Pons (tissue), 1 donor: ENCODE measurements at places on chromosomes 4 and X.

- no peak for DNase-seq
Observed at GRCh38 chrX:16120431-16120830, 2.9 kb upstream of the GRPR start.

- no peak for DNase-seq
Observed at GRCh38 chrX:130304587-130305368, 34.9 kb upstream of the SLC25A14 start.

GRCh38 chrX:84078991-84079390, 109.0 kb downstream of the RPS6KA6 start:
- DNase-seq: no peak

DNA sequence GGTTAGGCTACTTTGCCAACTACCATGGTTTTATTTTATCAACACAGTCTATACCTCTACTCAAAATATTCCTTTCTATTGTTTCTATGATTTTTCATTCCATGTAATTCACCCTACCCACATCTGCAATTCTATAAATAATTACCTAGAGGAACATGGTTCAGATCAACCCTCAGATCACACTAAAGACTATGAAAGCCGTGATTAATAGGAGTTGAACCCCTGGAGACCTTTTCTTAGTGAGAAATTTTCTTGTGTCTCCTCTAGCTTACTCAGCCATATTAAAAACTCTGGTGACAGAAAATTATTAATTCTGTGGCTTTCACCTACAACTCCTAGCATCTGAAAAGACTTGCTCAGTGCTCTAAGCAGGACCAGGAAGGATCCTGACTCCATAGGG, 38.5 kb upstream of the CXXC4 start:
- DNase-seq: no peak

DNA sequence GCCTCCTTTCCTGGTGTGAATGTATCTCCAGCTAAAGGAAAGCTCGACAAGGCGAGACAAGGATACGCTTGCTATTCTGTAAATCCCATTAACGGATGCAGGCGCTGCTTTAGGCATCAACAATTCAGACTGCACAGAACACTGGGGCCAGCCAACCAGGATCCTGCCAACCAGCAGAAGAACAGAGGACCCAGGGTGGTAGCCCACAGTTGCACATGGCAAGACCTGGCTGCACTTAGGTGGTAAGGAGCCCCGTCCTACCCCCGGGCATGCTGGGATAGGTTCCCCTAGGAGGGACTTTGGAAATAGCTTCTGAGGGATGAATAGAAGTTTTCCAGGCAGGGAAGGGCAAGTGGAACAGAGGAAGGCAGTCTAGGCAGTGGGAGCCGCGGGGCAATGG, 20.7 kb downstream of the PSAPL1 start:
- no peak for DNase-seq

GRCh38 chr4:54152846-54153600, 53.1 kb downstream of the GSX2 start:
- DNase-seq: no peak

GRCh38 chr4:75685546-75686189, 12.5 kb upstream of the G3BP2 start:
- DNase-seq: no peak

DNA sequence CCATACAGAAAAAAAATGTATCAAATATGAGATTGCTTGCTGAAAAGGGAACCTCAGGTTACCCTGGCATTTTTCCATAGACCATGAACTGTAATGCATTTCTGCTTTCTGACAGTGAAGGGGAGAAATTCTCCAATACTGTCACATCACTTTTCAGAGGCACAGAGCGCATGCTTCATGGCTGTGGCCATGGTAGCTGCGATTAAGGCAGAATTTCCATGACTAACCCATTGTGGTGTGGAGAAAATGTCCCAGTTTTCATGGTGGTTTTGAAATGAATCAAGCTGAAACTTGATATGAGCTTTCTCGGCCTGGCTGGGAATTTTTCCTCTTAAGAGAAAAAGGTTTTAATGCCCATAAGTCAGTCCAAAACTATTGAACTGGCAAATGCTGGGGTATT, 39.5 kb upstream of the MAP3K15 start:
- DNase-seq: no peak

- DNase-seq: no peak
Observed at GRCh38 chr4:78585633-78586032, 34.1 kb downstream of the ANXA3 start.

GRCh38 chr4:6811165-6811564, 28.6 kb downstream of the KIAA0232 start:
- no peak for DNase-seq

GRCh38 chrX:30748342-30748960, 95.2 kb downstream of the GK start:
- DNase-seq: no peak

DNA sequence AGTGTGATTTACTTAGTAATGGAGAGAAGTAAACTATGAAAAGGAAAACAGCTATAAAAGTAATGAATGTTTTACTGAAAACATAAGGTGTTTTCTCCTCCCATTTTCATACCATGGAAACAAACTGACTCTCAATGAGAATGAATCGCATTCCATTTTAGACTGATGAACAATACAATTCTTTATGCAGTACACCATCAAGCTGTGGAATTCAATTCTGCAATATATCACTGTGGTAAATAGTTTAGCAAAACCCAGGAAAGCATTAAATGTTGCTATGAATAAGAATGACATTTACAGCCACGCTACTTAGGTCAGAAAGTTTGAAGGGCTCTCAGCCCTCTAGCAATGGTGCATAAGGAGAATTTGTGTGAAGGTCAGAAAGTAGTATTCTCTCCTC, 7.4 kb downstream of the DCAF8L2 start:
- DNase-seq: peak; percentile 8

GRCh38 chr4:78592088-78592783, 40.7 kb downstream of the ANXA3 start:
- DNase-seq: no peak

GRCh38 chr4:79298027-79298426, 27.8 kb downstream of the NAA11 start:
- no peak for DNase-seq

- no peak for DNase-seq
Observed at GRCh38 chr4:16039139-16039538, 44.7 kb downstream of the PROM1 start.

DNA sequence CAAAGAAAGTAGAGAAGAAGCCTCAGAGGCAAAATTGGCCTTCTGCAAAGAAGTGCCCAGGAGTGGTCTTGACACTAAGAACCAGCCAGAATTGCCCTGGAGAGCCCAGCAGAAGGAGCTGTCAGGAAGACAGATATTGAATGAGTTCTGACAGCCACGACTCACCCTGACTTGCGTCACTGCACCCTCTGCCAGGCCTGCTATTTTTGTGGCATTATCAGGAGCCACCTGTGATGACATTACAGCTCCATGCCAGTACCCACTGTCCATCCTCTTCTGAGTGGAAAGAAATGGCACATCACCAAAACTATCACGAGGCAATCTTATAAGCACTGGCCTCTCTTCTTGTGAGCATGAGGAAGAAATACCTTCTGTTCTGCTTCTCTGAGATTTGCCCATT, 67.7 kb downstream of the SMIM20 start:
- DNase-seq: no peak

GRCh38 chrX:9905288-9905687, 61.9 kb upstream of the CLDN34 start:
- no peak for DNase-seq

DNA sequence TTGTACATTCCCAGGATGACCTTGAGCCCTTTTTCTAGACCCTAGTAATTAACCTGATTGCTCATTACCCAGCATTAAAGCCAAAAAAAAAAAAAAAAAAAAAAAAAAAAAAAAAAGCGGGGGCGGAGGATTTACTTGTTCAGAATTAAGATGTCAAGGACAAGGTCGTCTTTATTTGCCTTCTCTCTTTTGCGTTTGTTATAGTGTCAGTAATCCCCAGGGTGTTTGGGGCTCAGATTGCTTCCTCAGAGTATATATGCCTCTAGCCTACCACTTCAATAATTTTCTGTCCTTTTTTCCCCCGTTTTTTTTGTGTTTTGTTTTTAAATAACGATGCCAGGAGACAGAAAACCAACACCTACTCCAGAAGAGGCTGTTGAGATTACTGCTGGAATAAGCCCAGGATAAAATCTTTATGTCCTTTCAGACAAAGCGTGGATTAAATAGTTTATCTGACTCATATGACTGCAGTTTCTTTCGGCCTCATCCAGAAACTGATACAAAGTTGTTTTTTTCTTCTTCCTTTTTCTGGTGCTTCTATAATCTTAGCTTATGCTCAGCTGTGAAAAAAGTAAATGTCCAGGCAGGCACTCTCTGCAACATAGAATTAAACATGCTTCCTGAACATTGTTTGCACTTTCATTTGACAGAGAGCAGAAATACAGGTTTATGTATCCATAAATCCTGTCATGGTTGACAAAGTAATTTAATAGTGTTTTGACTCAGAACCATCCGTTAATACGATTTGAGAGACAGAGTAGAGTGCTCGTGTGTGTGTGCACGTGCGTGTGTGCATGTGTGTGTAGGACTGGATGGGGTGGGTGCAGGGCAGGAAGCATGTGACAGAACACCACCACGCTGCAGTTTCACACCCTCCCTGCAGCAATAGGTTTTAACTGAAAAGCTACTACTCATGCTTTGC, 138.6 kb downstream of the AFF1 start:
- peak; percentile 73 for DNase-seq

- no peak for DNase-seq
Observed at GRCh38 chr4:10521424-10521823, 64.2 kb upstream of the ZNF518B start.

GRCh38 chr4:169030562-169030982, 20.5 kb upstream of the CBR4 start:
- DNase-seq: no peak

DNA sequence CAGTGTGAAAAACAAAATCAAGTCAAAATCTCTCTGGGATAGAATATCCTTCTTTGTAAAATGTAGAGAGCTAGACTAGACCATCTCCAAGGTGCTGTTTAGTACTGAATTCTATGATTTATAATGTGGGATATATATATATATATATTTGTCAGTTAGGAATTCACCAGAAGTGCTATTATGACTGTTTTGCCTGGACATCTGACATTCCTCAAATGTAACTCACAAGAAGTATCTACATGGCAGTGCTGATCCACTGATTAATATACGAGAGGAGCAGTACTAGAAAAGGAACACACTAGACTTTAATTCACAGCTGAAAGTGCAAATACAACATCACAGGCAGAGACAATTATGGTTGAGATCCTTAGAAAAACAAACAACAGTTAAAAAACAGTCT, 208.9 kb downstream of the GBA3 start:
- DNase-seq: no peak

DNA sequence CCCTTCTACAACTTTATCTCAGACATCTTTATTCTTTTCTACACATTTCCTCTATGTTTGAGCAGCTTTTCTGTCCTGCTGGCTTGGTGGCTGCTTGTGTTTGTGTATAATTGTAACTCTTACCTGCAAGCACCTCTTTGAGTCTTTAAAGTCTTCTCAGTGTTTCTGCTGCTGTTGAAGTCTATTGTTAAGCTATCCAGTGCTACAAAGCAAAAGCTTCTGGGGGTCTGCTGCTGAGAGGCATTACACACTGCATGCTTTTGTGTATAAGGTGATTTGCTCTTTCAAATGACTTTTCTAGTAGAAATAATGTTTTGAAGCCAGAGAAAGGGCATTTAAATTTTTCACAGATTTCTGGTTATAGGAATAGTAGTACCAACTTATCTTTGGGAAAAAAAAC, 241.8 kb downstream of the DTHD1 start:
- no peak for DNase-seq

GRCh38 chr4:38490753-38491446, 173.1 kb upstream of the KLF3 start:
- peak; percentile 9 for DNase-seq

GRCh38 chr4:152399246-152399645, 136.6 kb downstream of the FBXW7 start:
- DNase-seq: peak; percentile 28

- DNase-seq: no peak
Observed at GRCh38 chrX:134803551-134804183, 145.4 kb upstream of the PLAC1 start.

GRCh38 chr4:125388613-125389012, 73.9 kb downstream of the FAT4 start:
- no peak for DNase-seq

GRCh38 chrX:72687396-72687795, 26.7 kb downstream of the PHKA1 start:
- DNase-seq: no peak

DNA sequence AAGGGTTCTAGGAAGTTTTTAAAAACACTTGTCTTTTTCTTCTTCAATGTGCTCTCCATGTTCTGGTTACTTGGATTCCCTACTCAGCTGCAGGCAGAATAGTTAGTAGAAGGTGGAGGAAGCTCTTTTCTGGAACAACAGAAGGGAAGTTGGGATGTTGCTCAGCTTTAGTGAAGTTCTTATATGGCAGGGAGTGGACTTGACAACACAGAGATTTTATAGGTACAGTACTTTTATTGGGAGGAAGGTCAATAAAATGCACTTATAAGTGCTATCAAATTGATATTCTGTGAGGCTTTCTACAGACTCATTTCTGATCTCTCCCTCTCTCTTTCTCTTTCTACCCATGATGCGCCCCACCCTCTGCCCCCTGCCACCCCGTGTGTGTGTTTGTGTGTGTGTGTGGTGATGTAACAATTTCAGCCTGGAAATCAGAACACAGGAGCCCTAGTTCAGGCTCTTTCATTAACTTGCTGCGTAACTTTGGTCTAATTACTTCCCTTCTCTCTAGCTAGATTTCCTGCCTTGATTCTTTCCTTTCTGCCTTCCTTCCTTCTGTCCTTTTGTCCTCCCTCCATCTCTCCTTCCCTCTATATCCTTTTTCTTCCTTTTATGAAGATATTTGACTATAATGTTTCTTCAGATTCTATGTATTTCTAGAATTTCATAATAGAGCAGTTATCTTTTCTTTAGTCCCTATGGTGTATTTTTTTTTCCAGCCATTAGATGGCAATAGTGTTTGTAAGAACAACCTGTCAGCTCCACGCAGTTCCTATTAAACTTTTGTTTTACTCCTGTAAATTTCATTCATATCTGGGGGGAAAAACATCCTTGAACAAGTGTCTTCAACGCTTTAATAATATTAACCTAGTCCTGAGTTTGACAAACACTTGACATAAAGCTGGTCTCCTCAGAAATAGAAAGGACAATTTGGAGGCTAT, 37.1 kb downstream of the HEPH start:
- peak; percentile 49 for DNase-seq

GRCh38 chr4:173446416-173446815, 47.5 kb upstream of the SCRG1 start:
- DNase-seq: no peak

DNA sequence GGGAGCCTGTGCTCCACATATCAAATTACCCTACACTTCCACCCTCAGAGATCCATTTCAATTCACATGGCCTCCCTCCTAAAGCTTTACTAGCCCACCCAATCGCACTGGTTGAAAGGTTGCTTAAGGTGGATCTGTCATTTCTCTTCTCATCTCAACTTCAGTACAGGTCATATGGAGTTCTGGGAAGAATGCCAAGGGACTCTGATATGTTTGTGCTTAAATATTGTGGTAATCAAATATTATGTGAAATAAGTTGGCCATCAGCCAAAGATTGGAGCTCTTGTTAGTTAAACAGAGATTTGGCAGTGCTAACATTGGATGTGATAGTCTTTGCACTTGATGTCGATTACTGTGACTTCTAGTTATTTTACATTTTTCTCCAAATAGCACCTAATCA, 20.5 kb downstream of the SEPTIN6 start:
- no peak for DNase-seq

- DNase-seq: no peak
Observed at GRCh38 chrX:95662200-95662599, 1022.4 kb upstream of the DIAPH2 start.
